T-cell (primary cell): ENCODE measurements at places on chromosomes 12 and 14. TPM values are rescaled to one million over a fixed set of nuclear protein-coding genes. Genes with fewer than 3 reads are reported as not detected.

DNA sequence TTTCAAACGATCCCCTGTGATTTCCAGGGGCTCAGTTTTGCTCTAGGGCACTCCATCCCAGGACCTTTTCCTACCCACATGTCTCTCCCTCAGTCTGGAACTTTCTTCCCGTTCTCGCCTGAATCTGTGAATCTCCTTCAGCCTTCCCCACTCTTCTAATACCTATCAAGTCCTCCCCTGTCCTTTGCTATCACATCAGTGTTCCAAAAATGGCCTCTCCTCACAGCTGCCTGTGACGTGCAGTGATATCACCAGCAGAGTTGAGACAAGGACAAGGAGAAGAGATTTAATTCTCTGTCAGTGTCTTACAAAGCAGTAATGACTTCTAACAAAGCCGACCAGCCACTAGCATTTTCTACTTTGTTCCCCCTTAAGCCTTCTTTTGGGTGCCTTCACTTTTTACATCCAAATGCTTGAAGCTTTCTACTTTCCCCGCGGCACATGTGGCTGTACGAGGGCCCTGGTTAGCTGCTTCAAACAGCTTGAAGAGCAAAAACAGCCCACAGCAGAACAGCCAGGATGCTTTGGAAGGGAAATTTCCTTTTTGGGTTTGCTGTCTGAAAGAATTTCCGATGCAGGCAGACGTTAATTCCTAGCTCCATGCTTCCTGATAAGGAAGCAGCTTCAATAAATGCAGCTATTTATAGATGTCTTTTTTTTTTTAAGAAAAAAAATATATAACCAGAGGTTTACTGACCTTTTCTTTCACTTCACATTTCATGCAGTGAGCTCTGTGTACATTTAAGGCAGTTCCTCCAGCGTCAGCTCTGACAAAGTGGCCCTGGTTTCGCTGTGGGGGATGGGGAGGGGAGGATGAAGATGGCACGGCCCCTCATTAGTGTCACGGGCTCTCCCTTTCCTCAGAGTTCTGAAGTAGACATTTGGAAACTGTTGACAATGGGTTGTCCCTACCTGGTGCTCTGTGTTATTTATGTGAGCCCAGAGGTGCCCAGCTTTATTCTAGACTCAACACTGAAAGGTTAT is 109.3 kb downstream of the ETV6 start:
- H3K4me3 ChIP-seq, result no peak overlapping the region
- no peak overlapping the region for H3K27ac ChIP-seq
- no peak for DNase-seq
- peaks cover 9% of the 10 kb centered on the region for H3K4me1 ChIP-seq
- peaks cover 22% of the 10 kb centered on the region for H3K36me3 ChIP-seq

DNA sequence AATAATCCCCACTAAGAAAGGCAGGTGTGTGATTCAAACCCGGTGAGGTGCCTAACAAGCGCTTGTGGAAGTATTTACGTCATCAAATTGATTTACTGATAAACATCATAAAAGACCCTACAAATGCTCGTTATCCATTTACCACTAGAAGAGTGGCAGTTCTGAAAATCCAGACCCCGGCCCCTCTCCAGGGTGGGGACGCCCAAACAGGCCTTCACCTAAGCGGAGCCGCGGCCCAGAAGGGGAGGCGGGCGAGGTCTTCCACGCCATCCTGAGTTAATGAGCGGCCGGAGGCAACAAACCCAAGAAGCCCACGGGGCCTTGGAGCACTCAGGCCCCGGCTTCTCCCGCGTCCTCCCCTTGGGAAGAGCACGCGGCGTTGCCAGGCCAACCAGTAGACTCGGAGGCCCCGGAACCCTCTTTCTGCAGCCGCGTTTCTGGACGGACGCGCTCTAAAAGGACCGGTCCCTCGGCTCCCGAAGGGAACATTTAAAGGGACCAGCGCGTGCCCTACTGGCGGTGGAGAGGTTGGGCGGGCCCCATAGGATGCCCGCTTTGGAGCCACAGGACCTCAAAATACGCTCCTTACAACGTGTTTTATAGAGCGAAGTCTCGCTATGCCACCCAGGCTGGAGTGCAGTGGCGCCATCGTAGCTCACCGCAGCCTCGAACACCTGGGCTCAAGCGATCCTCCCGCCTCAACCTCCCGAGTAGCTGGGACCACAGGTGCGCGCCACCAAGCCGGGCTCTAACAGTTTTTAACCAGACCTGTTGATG is 3.5 kb downstream of the PTPN21 start:
- H3K27ac ChIP-seq, result no peak overlapping the region
- peaks cover 11% of the 10 kb centered on the region for H3K27me3 ChIP-seq
- no peaks in the 10 kb centered on the region for H3K36me3 ChIP-seq
- peak overlapping the region; percentile 70 for H3K4me3 ChIP-seq
- H3K4me1 ChIP-seq, result peaks cover 5% of the 10 kb centered on the region

- no peak overlapping the region for H3K4me3 ChIP-seq
- H3K36me3 ChIP-seq, result no peaks in the 10 kb centered on the region
- H3K4me1 ChIP-seq, result peaks cover 8% of the 10 kb centered on the region
- H3K27ac ChIP-seq, result no peak overlapping the region
- H3K27me3 ChIP-seq, result no peaks in the 10 kb centered on the region
- DNase-seq, result no peak
These were observed 30.7 kb downstream of the TESC start for GRCh38 chr12:117068492-117068891.

- peaks cover 8% of the 10 kb centered on the region for H3K4me1 ChIP-seq
- no peak overlapping the region for H3K4me3 ChIP-seq
- H3K36me3 ChIP-seq, result no peaks in the 10 kb centered on the region
- no peaks in the 10 kb centered on the region for H3K27me3 ChIP-seq
- no peak for DNase-seq
- H3K27ac ChIP-seq, result no peak overlapping the region
These were observed 13.7 kb downstream of the ARID2 start for GRCh38 chr12:45743247-45743646.

The UNC79 gene
- total RNA-seq, result 0.06 TPM

- H3K27me3 ChIP-seq, result no peaks in the 10 kb centered on the region
- peak; percentile 55 for DNase-seq
- H3K4me3 ChIP-seq, result peak overlapping the region; percentile 1
- peak overlapping the region; percentile 77 for H3K27ac ChIP-seq
- H3K4me1 ChIP-seq, result peaks cover 77% of the 10 kb centered on the region
These were observed 6.2 kb downstream of the CHST11 start for GRCh38 chr12:104462931-104463339.

DNA sequence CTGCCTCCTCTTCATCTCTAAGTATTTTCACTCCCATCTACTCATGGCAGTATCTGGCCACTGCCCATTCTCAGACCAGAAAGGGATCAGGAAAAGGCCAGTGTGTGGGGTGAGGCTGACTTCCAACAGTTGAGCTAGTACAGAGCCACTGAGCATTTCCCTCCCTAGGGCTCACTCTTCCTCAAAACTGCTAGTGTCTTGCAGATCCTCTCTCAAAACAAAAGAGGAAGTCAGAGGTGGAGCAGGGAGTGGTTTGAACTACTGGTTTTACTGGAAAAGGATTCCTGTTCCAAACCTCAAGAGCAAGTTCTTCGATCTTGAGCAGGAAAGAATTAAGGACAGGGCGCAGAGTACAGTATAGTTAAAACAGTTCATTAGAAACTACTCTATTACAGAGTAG is 11.7 kb upstream of the RNASE10 start:
- no peak for DNase-seq
- no peaks in the 10 kb centered on the region for H3K36me3 ChIP-seq
- no peaks in the 10 kb centered on the region for H3K27me3 ChIP-seq
- H3K27ac ChIP-seq, result no peak overlapping the region
- H3K4me3 ChIP-seq, result no peak overlapping the region
- peaks cover 26% of the 10 kb centered on the region for H3K4me1 ChIP-seq

DNA sequence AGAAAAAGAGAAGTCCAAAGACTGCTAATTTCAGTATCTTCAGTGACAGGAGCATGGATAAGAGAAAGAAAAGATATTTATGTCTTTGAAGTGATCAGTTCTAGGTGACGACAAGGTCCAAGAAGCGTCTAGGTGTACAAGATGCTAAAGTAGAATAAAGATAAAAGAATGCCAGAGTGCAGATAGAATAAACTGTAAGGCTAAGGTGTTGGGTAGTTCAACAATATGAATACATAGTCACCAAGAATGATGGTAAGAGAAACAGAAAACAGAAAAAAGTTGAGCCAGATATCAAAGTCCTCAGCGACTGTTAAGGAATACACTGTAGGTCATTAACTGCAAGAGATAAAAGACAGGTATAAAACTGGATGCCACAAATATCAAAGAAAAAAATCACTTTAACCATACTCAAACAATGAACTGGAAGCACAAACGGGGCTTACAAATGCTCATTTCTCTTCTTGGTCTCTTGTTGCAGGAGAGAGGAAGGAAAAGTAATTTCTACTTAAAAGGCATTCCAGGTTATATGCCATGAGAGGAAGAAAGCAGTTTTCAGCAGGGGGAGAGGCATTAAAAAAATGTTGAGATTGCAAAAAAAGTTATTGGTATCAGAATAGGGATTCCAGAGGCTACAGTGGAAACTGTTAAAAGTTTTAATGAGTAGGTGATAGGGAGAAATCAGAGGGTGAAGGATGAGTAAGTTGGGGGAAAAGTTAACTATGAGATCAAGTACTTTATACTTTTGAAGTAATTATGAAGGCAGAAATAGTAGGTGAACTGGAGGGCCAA is 121.5 kb downstream of the CEP83 start:
- H3K4me1 ChIP-seq, result no peaks in the 10 kb centered on the region
- no peaks in the 10 kb centered on the region for H3K27me3 ChIP-seq
- H3K4me3 ChIP-seq, result no peak overlapping the region
- H3K27ac ChIP-seq, result no peak overlapping the region

The GPR65 gene
- 13.4 TPM for total RNA-seq

- H3K27ac ChIP-seq, result no peak overlapping the region
- no peak for DNase-seq
- H3K4me3 ChIP-seq, result no peak overlapping the region
- H3K36me3 ChIP-seq, result no peaks in the 10 kb centered on the region
- peaks cover 71% of the 10 kb centered on the region for H3K4me1 ChIP-seq
These were observed 7.7 kb upstream of the LTBP2 start for GRCh38 chr14:74619672-74620131.

GRCh38 chr12:29148596-29148910 is 525 bp upstream of the FAR2 start:
- no peak overlapping the region for H3K27ac ChIP-seq
- H3K4me3 ChIP-seq, result peak overlapping the region; percentile 77

The TGFB3 gene
- total RNA-seq, result 7.7 TPM

GRCh38 chr14:67068251-67068650 is 121.0 kb upstream of the GARIN2 start:
- DNase-seq, result no peak
- H3K4me1 ChIP-seq, result no peaks in the 10 kb centered on the region
- H3K4me3 ChIP-seq, result no peak overlapping the region
- H3K27me3 ChIP-seq, result no peaks in the 10 kb centered on the region
- H3K36me3 ChIP-seq, result no peaks in the 10 kb centered on the region

DNA sequence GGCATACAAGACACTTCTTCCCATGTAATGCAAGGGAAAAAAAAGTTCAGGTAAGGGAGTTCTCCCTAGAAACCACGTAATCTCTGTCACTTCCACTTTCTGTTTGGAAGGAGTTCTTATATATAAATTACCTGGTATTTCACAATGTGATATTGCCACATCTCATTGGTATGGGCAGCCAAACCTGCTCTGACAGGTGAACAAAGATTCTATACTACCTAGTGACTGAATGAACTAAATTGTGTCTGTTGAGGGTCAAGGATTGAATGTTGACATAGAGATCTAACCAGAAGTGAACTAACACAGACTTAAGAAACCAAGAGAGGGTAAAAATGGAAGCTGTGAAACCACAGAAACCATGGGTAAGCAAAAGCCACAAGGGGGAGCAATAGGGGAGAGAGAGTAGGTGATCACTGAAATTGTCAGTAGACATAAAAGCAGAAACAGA is 161.3 kb downstream of the RPL10L start:
- no peak for DNase-seq
- no peaks in the 10 kb centered on the region for H3K4me1 ChIP-seq
- H3K36me3 ChIP-seq, result no peaks in the 10 kb centered on the region
- H3K4me3 ChIP-seq, result no peak overlapping the region

GRCh38 chr12:58288190-58288589 is 346.8 kb downstream of the ATP23 start:
- H3K4me3 ChIP-seq, result no peak overlapping the region
- H3K36me3 ChIP-seq, result no peaks in the 10 kb centered on the region
- H3K27me3 ChIP-seq, result no peaks in the 10 kb centered on the region
- DNase-seq, result no peak

- H3K36me3 ChIP-seq, result no peaks in the 10 kb centered on the region
- H3K4me3 ChIP-seq, result no peak overlapping the region
- no peak overlapping the region for H3K27ac ChIP-seq
These were observed 39.9 kb upstream of the PLBD1 start for GRCh38 chr12:14607568-14607967.

The ACSM4 gene
- total RNA-seq, result not detected

- no peaks in the 10 kb centered on the region for H3K36me3 ChIP-seq
- no peak overlapping the region for H3K4me3 ChIP-seq
- DNase-seq, result no peak
- no peaks in the 10 kb centered on the region for H3K27me3 ChIP-seq
- H3K4me1 ChIP-seq, result no peaks in the 10 kb centered on the region
These were observed 237.8 kb upstream of the TBX3 start for GRCh38 chr12:114921781-114922180.

- H3K4me3 ChIP-seq, result no peak overlapping the region
- H3K27ac ChIP-seq, result peak overlapping the region; percentile 25
- peaks cover 52% of the 10 kb centered on the region for H3K4me1 ChIP-seq
- H3K36me3 ChIP-seq, result no peaks in the 10 kb centered on the region
- H3K27me3 ChIP-seq, result peaks cover 8% of the 10 kb centered on the region
These were observed 3.6 kb upstream of the TNFRSF1A start for GRCh38 chr12:6345319-6346091.

DNA sequence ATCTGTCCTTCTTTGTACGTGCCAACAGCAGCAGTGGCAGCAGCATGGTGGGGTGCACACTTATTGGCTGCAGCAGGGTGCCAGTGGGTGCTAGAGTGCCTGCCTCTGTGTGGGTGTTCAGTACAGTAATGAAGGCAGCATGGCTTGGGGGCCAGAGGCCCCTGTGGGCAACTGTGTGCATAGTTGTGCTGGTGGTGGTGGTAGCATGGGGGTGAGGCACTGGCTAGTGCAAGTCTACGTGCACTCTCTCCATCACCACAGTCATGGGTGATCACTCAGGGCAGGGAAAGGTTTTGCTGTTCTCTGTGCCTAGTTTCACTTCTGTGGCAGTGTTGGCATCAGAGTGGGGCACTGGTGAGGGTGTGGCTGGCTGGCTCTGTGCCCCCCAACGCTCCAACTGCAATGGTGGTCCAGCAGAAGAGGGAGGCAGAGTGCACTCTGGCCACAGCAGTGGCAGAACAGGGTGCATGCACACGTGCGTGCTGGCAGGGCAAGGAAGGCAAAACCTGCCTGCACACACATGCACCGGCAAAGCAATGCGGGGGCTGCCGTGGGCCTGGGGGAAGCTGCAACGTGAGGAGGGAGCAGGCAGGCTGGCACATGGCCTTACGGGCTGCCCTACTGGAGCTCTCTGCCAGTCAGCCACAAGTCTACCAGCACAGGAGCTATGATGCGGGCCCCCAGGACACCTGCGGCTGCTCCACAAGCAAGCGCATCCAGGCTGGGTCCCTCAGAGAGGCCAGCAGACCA is 60.1 kb downstream of the CRACR2A start:
- no peak overlapping the region for H3K27ac ChIP-seq
- H3K4me3 ChIP-seq, result no peak overlapping the region
- peaks cover 38% of the 10 kb centered on the region for H3K36me3 ChIP-seq
- no peaks in the 10 kb centered on the region for H3K27me3 ChIP-seq
- no peak for DNase-seq
